CD14-positive monocyte (primary cell): ENCODE measurements at places on chromosomes 12 and 14.

GRCh38 chr12:19588951-19589350 lies 149.7 kb downstream of the AEBP2 start:
- DNase-seq, result peak; percentile 8

- no peak for DNase-seq
Measured at GRCh38 chr14:40758076-40758475, 848.6 kb upstream of the LRFN5 start.

GRCh38 chr12:105024928-105025327 lies 38.8 kb downstream of the NOPCHAP1 start:
- no peak for DNase-seq

DNA sequence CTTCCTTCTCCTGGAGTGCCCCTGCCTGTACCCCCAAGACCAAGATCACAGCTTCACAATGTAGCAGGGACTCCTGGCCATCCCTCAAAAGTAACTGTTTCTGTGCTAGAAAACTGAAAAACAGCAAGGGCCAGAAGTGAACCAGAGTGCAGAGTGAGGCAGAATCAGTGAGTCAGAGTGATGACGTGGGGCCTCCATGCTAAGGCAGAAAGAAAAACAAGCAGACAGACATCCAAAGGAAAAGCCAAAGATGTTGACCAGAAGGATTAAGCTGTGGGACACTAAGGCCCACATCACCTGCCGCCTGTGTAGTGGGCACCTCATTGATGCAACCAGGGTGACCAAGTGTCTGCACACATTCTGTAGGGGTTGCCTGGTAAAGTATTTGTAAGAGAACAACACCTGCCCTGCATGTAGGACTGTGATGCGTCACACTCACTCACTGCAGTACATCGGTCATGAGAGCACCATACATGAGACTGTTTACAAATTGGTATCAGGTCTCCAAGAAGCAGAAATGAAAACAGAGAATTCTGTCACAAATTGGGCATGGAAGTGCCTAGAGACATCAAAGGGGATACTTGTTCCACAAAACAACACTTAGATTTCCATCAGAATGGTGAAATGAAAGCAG lies 51.2 kb downstream of the ARMH4 start:
- no peak for DNase-seq

DNA sequence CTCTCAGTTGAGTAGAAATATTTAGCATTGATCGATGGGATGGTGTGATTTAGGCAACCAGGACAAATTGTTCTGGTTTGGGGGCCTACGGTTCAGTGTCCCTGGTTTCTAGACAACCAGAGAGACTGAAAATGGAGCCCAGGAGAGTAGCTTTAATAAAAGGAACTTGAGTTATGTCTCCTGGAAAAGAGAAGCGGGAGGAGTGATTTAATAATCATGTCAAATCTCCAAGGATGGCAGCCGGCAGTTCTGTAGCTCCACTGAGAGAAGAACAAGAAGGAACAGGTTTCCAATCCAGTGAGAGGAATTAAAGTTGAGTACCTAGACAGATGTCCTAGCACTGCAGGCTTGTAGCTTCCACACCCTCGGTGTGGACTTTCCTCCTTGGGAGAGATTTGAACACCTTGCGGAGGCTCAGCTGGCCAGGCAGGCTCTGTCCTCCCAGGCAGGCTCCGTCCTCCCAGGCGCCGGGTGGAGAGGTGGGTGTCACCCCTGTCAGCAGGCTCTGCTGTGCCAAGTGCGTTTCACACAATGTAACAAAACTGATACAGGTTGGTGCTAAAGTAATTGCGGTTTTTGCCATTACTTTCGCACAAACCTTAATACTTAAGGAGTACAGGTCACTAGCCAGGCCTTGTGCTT lies 45.9 kb downstream of the SLC6A12 start:
- DNase-seq, result no peak

DNA sequence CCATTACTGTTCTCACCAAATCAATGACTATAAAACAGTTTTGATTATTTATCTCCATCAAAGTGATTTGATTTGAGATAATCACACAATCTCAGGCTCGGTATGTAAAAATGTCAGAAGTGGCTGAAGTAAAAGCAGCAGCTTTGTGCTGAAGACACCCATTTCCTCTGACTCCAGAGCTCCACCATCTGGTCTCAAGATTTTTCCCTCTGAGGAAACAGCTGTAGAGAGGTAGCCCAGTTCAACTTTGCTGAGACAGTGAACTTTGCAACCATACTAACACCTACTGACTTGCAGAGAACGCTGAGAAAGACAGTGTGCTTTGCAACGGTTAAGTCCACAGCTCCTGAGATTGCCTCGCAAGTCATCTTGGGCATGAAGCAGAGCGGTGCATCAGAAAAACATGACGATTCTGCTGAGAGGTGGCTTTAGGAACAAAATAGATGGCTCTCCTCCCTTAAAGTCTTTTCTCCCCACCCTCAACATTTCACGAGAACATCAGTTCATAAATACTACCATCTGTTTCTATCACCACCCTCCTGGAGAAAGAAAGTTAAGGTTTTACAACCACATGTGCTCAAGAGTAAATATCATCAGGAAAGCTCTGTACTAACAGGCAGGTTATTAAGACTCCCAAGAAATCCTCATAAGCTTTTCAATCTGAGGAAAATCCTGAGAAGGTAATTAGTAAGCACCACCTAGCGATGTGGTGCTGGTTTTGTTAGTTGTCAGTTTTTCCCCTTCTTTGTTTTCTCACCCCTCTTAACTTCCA lies 34.8 kb downstream of the HIGD1C start:
- peak; percentile 18 for DNase-seq

- no peak for DNase-seq
Measured at GRCh38 chr12:96770219-96771102, 136.6 kb upstream of the NEDD1 start.

- DNase-seq, result peak; percentile 73
Measured at GRCh38 chr14:92263681-92264080, 59.3 kb upstream of the SLC24A4 start.

- no peak for DNase-seq
Measured at GRCh38 chr14:106080922-106081321, 554.5 kb downstream of the TMEM121 start.

GRCh38 chr12:3538466-3539030 lies 47.5 kb downstream of the PRMT8 start:
- DNase-seq, result no peak

- DNase-seq, result no peak
Measured at GRCh38 chr12:6866920-6867412, 365 bp upstream of the TPI1 start.

- no peak for DNase-seq
Measured at GRCh38 chr14:89491711-89492381, 74.8 kb upstream of the FOXN3 start.

DNA sequence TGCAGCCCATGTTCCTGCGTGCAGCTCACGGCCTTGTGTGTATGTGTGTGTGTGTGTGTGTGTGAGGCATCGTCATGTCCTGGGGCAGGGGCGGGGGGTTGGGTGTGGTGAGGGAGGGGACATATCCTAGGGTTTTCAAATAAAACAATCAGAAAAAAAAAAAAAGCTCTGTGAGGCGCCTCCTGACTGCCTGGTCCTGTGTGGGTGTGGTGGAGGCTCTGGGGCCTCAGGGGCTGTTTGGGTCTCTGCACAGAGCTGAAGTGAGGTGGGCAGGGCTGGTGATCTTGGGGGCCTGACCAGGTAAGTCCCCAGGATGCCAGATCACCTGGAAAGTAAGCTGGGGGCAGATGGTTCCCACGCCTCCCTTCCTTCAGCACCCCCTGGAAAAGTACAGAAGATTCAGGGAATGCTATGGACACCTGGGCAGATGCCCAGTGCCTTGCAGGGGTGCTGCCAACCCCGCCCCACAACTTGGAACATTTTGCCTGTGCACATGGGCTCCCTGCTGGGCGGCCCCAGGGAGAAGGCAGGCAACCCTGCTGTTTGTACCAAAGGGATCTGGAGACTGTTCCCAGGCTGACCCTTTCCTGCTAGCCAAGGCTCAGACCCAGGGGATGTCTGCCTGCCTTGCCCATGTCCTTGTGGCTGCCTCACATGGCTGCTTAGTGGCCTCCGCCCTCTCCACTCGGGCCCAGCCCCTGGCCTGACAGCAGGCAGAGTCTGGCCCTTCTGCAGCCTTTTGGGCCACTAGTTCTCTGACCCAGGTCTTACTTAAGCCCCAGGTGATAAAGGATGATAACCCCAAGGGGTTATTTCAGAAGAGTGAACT lies 28.8 kb downstream of the CLSTN3 start:
- no peak for DNase-seq

DNA sequence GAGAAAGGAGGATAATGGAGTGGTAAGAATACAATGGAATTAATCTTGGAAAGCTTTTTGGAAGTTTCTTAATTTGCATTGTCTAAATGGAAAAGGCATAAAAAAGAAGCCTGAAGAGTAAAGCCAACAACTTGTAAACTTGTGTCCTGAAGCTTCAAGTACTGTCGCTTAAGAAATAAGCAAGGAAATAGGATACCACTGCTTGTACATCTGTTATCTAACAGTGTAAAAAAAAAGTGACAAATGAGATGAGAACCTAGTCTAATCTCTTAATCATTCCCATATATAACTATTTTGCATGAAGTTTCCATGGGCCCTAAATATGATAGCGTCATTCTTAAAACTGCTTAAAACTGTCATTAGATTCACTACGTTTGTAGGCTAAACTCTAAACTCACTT lies 134.0 kb upstream of the DYRK2 start:
- no peak for DNase-seq

DNA sequence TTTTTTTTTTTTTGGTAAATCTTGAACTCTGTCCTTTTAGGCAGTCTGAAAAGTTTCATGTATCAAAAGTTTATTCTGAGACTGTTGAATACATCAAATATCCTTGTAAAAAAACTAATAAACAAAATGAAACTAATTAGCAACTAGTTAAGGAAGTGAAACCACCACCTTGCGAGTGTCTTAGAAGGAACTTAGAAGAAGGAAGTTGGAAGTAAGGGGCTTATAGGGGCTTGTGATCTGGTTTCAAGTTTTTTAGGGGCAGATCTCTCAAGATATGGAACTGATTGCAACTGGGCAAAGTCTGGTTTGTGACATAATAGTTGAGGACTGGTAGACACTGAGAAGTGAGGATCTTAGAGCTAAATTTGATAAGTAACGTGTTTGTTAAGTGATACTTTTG lies 748.8 kb downstream of the C12orf50 start:
- no peak for DNase-seq

GRCh38 chr12:65466911-65467310 lies 188.4 kb downstream of the MSRB3 start:
- DNase-seq, result no peak

DNA sequence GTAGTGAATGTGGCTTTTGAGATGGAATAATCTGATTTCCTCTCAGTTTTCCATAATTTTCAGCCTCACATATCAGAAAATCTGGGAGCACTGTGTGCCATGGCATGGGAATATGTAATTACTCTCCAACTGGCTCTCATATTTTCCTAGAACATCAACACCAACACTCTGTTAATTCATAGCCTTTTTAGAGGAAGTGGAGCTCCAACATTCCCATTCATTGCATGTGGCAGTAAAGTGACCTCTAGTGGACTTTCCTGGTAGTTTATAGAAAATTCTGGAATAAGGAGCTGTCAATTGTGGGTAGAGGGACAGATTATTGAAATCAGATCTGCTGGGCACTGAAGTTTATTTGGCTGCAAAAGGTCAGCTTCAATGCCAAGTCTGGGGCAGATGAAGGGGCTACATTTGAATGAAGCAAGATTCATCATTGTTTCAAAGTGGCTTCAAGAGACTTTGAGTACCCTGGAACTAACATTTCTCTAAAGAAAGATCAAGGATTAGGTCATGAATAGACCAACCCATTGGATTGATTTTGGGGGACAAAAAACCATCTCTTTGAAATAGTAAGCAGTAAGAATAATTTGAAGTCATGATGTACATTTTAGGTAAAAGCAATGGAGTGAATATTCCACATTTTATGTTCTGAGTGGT lies 23.6 kb upstream of the USP44 start:
- DNase-seq, result peak; percentile 12

DNA sequence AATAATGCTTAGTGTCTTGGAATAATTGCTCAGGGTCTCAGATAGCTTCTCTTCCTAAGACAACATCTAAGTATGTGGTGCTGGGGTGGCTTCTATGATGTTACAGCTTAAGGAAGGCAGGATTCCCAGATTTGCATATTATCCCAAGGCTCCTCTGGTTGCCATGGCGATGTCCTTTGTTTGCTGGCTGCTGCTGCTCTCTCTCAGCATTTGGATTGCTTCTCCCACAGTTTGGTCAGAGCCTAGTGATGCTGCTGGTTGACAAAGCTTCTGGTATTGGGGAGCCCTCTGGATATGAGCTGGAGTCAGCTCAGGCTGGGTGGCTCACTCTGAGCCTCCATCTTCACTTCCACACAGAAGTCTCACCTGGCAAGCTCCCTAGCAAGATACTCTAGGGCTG lies 56.4 kb upstream of the FBXO33 start:
- DNase-seq, result no peak

GRCh38 chr12:120961604-120962531 lies 16.5 kb upstream of the HNF1A start:
- DNase-seq, result no peak

DNA sequence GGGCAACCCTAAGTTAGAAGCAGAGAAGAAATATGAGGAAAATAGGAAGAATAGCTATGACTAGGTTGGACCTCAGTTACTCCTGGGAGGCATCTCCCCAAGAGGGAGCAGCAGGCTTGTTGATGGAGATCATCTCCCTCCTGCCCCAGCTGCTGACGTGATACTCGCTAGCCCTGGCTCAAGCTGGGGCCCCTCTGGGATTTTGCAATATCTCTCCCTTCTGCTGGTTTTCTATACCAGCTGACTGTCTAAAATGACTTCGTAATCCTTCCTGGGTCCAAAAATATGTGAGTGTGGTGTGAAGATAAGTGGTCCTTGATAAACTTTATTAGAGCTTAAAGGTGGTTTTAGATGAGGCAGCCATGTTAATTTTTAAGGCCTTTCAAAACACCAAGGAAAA lies 4.5 kb upstream of the HECTD4 start:
- peak; percentile 32 for DNase-seq

GRCh38 chr12:96265400-96265799 lies 71.2 kb downstream of the ELK3 start:
- no peak for DNase-seq

DNA sequence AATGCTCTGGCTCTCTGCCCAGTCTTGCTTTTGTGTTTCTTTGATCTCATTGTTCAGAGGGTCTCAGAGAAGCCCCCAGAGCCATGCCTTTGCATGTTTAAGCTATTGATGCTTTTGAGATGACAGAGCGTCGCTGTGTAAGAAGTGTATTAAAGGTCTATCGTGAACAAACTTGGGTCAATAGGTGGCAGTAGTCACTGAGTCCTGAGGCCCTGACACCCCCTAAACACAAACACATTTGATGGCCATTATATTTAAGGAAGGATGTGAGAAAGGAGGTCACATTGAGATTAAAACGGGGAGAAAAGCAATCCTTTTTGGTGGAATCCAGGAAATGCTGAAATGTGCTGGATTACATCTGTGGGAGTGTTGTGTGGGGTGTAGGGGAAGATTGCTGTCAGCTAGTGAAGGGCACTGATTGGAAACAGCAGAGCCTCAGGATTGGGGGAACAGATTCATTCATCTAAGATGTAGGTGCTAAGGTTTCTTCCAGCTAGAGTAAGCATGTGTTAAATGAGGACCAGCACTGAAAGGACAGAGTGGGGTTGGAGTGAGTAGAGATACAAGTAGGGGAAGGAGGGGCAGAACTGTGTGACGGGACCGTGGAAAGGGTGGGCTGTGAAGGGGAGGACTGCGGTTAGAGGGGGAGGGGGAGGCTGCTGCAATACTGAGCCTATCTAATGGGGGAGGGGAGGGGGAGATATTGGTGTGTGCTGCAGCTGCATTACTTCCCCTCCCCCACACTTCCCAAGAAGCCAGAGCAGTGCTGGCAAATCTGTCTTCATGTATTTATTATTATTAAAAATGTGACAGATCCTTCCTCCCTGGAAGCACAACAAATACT lies 12.7 kb downstream of the NGDN start:
- DNase-seq, result no peak

GRCh38 chr14:35459776-35460175 lies 55.2 kb upstream of the NFKBIA start:
- DNase-seq, result no peak

- no peak for DNase-seq
Measured at GRCh38 chr14:29788093-29788492, 139.6 kb downstream of the PRKD1 start.
